ENCODE measurements at places on chromosomes 2 and 18.
A peak's percentile ranks its signal among the peaks of the same experiment; 100 is the strongest.

DNA sequence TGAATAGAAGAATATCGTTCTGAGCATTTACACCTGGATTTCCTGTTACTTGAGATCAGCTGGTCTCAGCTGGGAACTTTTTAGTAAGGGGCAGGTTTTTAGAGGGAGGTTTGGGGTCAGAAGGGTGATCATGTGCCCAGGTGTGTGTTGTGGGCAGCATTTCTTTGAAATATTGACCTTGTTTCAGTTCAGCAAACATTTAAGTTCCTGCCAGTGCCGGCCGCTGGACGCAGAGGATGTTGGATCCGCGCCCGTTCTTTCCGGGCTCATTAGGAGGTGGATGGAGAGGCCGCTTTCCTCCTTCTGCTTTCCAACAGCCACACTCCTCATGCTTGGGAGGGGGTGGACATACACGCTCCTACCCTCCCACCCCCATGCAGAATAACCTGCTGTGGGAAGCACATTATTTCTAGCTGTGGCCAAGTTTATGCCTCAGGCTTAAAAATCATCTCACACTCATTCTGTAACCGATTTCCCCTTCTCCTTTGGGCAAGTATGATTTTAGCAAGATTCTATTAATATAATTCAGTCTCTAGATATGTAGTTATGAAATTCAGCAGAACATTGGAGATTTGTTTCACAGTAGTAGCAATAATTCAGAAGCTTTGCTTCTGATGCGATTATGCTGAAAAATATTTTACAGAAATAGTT lies 131.4 kb downstream of the ZNF236 start:
- H3K27ac ChIP-seq, result peak overlapping the region; percentile 67
- peak; percentile 62 for DNase-seq
- H3K4me1 ChIP-seq, result peaks cover 13% of the 10 kb centered on the region
- H3K36me3 ChIP-seq, result no peaks in the 10 kb centered on the region
- H3K27me3 ChIP-seq, result no peaks in the 10 kb centered on the region
- H3K4me3 ChIP-seq, result no peak overlapping the region

DNA sequence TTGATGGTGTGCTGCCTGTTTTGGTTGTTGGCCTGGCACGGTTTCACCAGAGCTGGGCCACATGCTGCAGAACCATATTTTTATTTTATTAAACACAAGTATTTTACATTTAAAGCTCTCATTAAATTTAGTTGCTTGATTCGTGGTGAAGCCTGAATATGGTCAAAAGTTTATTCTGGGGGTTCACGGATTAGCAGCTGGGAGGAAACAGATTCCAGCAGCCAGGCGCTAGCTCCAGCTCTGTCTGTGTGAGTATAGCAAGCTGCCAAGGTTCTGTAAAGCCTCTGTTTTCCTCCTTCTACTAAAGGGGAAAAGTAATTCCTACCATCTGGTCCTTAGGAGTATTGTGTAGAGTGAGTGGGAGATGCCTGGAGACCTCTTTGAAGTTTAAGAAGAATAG lies 22.5 kb downstream of the GATA6 start:
- no peaks in the 10 kb centered on the region for H3K27me3 ChIP-seq
- no peak overlapping the region for H3K4me3 ChIP-seq
- peak overlapping the region; percentile 80 for H3K27ac ChIP-seq
- peaks cover 75% of the 10 kb centered on the region for H3K4me1 ChIP-seq

GRCh38 chr2:669323-669722 lies 7.9 kb downstream of the TMEM18 start:
- no peak overlapping the region for H3K4me3 ChIP-seq
- no peak overlapping the region for H3K27ac ChIP-seq
- H3K4me1 ChIP-seq, result no peaks in the 10 kb centered on the region
- no peak for DNase-seq

- peak overlapping the region; percentile 16 for H3K4me3 ChIP-seq
- H3K27ac ChIP-seq, result no peak overlapping the region
- DNase-seq, result no peak
- H3K27me3 ChIP-seq, result no peaks in the 10 kb centered on the region
- no peaks in the 10 kb centered on the region for H3K36me3 ChIP-seq
- peaks cover 11% of the 10 kb centered on the region for H3K4me1 ChIP-seq
Observed at GRCh38 chr18:75125382-75126331, 83.3 kb downstream of the PTGR3 start.

DNA sequence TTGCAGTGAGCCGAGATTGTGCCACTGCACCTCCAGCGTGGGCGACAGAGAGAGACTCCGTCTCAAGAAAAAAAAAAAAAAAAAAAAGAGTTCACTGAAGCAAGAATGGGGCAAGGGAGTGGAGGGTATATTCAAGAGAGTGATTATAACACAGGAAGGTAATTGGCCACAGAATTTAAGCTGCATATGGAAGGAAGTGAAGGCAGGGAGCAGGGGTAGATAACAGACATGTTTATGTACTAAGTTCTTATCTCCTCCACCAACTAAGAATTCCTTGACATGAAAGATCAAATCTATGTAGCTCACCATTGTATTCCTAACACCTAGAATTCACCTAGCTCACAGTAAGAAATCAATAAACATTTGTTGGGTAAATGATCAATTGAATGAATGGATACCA lies 37.3 kb downstream of the GKN2 start:
- H3K27ac ChIP-seq, result no peak overlapping the region
- no peaks in the 10 kb centered on the region for H3K4me1 ChIP-seq
- no peaks in the 10 kb centered on the region for H3K36me3 ChIP-seq
- no peaks in the 10 kb centered on the region for H3K27me3 ChIP-seq

GRCh38 chr2:27407798-27408491 lies 1.4 kb downstream of the PPM1G start:
- H3K36me3 ChIP-seq, result no peaks in the 10 kb centered on the region
- DNase-seq, result peak; percentile 25
- peak overlapping the region; percentile 94 for H3K27ac ChIP-seq
- no peaks in the 10 kb centered on the region for H3K27me3 ChIP-seq

DNA sequence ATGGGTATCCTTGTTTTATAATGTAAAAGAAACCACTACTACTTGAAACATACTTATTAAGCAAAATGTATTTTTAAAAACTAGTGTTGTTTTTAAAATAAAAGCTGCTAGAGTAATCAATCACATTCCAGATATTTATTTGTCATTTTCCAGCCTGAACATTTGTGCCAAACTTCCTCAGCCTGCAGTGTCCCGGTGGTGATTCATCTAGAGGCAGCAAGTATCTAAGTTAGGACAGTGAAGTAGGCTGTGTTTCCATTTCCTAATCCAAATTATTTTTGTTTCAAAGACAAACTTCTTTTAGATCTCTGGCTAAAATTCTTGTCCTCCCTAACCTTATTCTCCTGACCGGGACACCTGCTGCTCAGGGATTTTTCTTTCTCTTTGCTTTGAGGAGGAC lies 12.8 kb upstream of the GCG start:
- no peaks in the 10 kb centered on the region for H3K4me1 ChIP-seq
- H3K27me3 ChIP-seq, result no peaks in the 10 kb centered on the region
- H3K4me3 ChIP-seq, result no peak overlapping the region
- H3K27ac ChIP-seq, result no peak overlapping the region
- no peaks in the 10 kb centered on the region for H3K36me3 ChIP-seq

- no peaks in the 10 kb centered on the region for H3K27me3 ChIP-seq
- no peaks in the 10 kb centered on the region for H3K36me3 ChIP-seq
- DNase-seq, result no peak
Observed at GRCh38 chr18:66219817-66220216, 384.1 kb downstream of the CDH19 start.

DNA sequence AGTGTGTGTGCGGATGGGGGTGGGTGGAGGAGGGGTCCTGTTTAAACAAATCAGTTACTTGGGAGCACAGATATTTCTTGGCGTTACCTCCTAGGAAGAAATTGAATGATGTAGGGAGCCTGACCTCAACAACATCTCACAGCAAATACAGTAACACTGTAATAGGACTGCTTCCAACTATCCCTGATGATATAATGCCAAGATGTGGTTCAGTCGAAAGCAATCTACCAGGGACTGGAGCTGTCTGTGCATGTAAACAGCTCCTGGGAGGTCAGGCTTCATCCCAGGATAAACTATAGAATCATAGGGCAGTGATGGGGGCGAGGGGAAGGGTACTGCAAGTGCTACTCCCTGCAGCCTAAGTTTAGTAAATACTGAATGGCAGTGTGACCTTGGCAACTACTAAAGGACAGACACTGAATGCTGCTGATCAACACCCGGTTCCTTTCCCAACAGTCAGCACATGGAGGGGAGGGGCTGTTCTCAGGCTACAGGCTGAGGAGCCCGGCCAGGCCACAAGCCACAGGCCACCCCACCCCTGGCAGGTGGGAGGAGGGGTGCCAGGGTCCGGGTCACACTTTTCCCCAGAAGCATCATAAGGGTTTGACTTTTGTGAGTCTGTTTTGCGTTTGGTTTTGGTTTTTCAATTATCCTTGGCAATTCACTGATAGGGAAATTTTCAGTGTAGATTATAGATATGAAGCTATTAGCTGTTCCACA lies 85.3 kb upstream of the ZNF397 start:
- no peak overlapping the region for H3K27ac ChIP-seq
- H3K4me3 ChIP-seq, result no peak overlapping the region
- H3K4me1 ChIP-seq, result peaks cover 3% of the 10 kb centered on the region
- no peak for DNase-seq
- no peaks in the 10 kb centered on the region for H3K36me3 ChIP-seq

DNA sequence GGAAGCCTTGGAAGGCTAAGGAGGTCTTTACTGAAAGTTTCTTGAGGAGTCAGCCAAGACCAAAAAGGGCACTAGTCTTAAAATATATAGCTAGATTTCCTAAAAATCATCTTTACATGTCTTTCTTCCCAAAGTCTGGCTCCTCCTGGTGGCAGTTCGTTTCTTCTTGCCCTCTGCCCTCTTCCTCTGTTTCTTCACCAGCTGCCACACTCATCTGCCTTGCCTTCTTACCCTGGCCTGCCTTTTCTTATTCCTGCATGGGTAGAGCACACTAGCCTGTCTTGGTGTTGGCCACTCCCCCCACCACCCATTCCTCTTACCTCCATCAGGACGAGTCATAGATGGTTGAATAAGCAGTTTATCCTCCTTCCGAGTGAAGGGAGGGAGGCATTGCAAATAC lies 129.8 kb downstream of the RAPGEF4 start:
- no peaks in the 10 kb centered on the region for H3K4me1 ChIP-seq
- H3K27me3 ChIP-seq, result peaks cover 31% of the 10 kb centered on the region
- DNase-seq, result no peak

- H3K27me3 ChIP-seq, result no peaks in the 10 kb centered on the region
- no peak for DNase-seq
- no peaks in the 10 kb centered on the region for H3K36me3 ChIP-seq
- peak overlapping the region; percentile 67 for H3K27ac ChIP-seq
Observed at GRCh38 chr2:157830696-157831570, 45.2 kb downstream of the ACVR1 start.

DNA sequence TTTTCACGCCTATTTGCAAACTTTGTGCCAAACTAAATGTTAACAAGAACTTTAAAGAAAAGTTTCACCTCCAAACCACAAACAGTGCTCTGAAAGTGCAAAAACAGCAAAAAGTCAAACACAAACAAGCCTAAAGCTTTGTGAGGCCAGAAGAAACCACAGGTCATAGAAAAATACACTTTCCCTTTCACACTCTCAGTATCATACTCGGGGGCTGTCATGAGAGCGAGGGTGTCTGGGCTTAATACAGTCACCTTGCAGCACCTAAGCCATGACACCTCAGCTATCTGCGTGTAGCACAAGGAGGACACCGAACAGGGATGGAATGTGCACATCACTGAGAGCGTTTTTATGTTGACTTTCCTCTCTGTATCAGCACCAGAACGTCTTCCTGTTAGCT lies 26.6 kb upstream of the SEH1L start:
- no peaks in the 10 kb centered on the region for H3K4me1 ChIP-seq
- no peak overlapping the region for H3K27ac ChIP-seq
- H3K36me3 ChIP-seq, result no peaks in the 10 kb centered on the region
- no peak for DNase-seq
- H3K4me3 ChIP-seq, result no peak overlapping the region
- H3K27me3 ChIP-seq, result no peaks in the 10 kb centered on the region

GRCh38 chr2:164735309-164735919 lies 106.2 kb downstream of the COBLL1 start:
- H3K36me3 ChIP-seq, result no peaks in the 10 kb centered on the region
- H3K27me3 ChIP-seq, result no peaks in the 10 kb centered on the region
- H3K27ac ChIP-seq, result no peak overlapping the region
- peaks cover 30% of the 10 kb centered on the region for H3K4me1 ChIP-seq
- H3K4me3 ChIP-seq, result no peak overlapping the region

GRCh38 chr2:233992513-233993217 lies 57.8 kb upstream of the SPP2 start:
- peaks cover 5% of the 10 kb centered on the region for H3K27me3 ChIP-seq
- H3K4me1 ChIP-seq, result no peaks in the 10 kb centered on the region
- no peaks in the 10 kb centered on the region for H3K36me3 ChIP-seq
- no peak overlapping the region for H3K27ac ChIP-seq
- H3K4me3 ChIP-seq, result no peak overlapping the region

DNA sequence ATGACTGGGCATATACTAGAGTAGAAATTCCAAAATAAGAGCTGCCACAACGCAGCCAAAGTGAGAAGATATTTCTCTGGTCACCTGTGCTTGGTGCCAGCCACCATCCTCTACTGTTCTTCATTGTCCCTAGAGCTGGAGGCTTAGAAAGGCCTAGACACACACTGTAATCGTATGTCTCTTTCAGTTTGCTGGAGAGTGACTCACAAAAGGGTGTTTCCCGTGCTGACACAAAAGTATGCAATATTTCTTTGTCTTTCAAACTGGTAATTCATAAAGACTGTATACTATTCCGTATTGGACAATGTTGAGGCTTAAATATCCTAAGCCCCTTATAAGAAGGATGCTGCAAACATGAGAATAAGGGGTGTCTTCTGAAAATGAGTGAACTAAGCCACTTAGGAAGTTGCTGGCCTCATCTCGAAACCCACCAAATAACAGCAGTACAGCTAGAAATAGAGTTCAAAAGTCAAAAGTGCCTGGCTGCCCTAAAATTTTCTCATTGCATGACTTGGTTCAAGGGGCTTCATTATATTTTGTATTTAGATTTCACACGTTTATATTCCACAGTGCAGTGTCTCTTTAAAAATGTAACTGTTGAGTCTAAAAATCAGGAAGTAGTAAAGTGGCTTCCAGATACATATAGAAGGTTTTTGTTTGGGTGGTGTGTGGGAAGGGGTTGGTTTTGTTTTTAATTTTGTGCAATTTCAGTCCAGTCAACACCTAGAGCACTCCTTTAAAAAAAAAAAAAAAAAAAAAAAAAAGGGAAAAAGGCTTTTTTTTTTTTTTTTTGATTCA lies 601.1 kb downstream of the ARHGAP15 start:
- H3K4me3 ChIP-seq, result no peak overlapping the region
- no peaks in the 10 kb centered on the region for H3K4me1 ChIP-seq
- no peak overlapping the region for H3K27ac ChIP-seq
- no peaks in the 10 kb centered on the region for H3K36me3 ChIP-seq
- H3K27me3 ChIP-seq, result no peaks in the 10 kb centered on the region
- DNase-seq, result no peak

DNA sequence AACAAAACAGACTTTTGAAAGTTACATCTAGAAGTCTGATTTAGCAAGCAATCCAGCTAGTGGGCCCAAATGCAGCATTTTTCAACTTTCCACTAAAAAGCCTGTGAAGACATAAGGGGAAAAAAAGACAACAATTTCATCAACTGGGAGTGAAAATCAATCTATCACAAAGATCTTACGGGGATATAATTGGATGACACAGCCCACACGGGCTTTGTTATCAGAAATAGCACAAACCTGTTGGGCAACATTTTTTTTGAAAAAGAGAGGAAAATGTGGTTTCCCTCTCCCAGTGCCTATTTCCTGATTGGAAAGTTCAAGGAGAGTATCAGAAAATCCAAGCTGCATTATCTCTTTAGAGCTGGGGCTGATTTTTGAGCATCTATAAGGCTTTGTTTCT lies 132.7 kb downstream of the EVA1A start:
- H3K27me3 ChIP-seq, result no peaks in the 10 kb centered on the region
- H3K36me3 ChIP-seq, result no peaks in the 10 kb centered on the region
- DNase-seq, result no peak
- H3K27ac ChIP-seq, result no peak overlapping the region
- H3K4me1 ChIP-seq, result no peaks in the 10 kb centered on the region
